ENCODE measurements at places on chromosomes 7 and 10. TPM values are rescaled to one million over a fixed set of nuclear protein-coding genes. Genes with fewer than 3 reads are reported as not detected.

DNA sequence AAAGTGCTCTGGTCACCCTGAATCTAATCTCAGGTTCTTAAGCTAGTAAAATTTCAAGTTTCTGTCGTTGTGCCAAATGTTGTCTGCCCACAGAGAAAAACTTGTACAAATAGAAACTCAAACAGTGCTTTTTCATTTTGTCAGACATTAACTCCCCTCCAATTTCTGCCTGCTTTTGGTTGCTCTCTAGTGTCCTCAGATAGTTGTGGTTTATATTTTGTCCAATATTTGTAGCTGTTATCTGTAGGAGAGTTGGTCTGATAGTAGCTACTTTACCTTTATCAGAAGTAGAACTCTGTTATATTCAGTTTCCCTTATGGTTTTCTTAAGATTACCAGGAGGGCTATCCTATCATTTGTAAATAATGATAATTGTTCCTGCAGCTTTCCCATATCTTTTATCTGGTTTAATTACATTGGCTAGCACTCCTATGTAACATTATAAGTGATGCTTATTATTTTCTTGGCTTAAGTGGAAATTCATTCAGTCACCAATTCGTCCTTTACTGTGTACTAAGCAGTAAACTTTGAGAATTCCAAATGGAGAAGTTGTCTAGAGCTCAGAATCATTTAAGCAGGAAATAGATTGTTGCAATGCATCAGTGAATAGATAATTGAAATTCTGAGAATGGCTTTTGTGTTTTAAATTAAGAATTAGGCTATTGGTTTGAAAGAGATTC lies 91.0 kb downstream of the ANKIB1 start:
- no peak for DNase-seq

GRCh38 chr10:103837370-103838069 lies 17.9 kb downstream of the SH3PXD2A start:
- no peak for DNase-seq

DNA sequence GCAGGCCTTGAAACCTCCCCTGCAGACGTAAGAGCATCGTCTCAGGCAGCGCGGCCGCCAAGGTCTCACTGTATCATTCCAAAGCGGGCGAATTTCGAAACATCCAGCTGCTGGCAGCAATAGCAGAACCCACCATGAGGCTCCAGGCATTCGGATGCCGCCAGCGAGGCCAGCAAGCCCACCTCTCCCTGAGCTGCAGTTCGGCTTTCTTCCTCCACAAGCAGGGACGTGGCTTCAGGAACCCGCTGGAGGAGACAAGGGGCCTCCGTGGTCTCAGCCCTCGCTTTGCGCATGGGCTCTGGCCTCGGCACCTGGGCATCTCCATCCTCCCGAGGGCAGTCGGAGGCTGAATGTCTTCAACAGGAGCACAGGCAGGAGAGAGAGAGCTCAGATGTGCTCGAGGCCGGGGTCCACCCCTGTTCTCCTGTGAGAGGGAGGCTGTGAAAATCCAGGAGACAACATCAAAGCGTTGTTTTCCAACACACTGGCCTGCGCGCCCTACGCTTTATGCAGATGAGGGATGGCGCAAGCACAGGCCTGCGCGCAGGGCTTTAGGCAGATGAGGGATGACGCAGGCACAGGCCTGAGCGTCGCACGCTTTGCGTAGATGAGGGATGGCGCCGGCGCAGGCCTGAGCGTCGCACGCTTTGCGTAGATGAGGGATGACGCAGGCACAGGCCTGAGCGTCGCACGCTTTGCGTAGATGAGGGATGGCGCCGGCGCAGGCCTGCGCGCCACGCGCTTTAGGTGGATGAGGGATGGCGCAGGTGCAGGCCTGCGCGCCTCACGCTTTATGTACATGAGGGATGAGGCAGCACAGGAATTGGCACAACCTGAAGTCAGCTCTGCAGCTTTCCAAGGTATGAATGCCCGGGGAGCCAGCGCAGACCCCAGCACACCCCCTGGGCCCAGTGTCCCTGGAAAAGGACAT lies 103.2 kb downstream of the WDR37 start:
- DNase-seq = no peak

DNA sequence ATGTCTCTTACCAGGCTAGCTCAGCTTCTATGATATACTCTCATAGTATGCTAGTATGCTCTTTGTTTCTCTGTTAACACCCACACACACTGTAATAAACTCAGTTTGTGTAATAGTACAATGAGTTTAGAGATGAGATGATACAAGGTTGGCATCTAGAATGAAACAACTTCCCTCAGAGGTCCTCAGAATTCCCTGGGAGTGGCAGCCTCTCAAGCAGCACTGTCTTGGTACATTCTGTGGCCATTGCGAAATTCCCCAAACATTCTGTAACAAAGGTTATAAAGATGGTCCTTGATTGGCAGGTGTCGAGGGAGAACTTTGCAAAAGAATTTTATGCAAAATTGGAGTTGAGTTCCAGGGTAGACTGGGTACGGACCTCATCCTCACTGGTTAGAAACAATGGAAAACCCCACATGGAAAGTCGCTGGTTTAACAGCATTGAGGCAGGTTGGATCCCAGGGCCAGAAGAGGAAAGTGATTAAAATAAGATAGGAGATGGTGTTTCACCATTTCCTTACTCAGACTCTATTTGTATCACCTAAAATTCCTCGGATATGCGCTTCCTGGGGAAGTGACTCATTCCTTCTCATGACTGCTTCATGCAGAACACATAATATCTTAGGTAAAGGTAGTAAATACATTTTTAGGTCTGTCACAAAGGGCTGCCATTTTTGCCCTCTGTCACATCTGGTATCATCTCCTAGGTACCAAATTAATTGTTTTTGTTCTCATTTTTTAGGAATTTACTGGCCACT lies 657.8 kb downstream of the SORCS1 start:
- no peak for DNase-seq

DNA sequence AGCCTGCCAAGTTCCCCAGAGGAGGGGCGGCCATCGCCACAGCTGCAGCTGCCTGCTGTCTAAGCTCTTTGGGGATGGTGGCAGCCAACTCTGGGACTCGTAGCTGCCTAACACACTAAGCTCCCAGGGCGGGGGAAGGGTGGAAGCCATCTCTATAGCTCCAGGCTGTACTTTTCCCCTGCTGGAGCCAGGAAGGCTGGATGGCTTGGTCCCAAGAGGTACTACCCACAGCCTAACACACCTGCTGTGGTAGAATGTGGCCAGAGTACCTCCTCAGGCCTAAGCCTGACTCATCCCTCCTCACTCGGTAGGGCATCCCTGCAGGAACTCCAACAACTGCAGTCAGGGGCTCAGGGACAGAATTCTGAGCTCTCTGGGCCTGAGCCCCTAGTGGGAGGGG lies 151.7 kb upstream of the TAC1 start:
- DNase-seq = no peak

DNA sequence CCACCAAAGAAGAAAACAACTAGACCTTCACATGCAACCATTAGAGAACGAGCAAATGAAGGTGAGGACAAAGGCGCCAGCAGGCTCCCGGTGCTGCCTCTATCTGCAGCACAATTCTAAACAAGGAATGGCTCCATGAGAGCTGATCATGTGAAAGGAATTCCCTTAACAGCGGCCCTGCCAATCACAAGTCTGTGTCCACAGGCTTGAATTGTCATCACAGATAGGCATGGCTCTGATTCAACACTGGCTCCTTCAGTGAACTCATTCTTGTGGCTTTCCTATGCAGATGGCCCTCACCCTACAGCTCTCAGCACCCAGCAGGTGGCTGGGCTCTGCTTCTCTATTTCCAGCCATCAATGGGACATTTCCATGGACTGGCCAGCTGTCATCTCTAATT lies 36.2 kb downstream of the LAMB1 start:
- peak; percentile 100 for DNase-seq

DNA sequence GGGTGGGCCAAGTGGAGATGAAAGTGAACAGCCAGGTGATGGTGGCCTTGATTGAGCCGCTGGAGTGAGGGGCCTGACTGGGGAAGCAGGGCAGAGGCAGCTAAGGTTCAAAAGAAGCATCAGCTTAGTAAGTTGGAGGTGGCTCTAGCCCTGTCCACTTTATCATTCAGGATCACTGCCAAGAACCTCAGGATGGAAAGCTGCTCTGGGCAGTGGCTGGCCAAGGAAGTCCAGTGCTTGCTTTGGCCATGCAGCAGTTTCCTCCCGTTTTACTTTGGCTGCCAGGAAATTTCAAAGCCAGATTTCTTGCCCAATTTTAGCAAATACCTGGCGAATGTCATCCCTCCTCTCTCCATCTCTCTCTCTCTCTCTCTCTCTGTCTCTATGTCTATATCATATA lies 384.9 kb downstream of the PLXNA4 start:
- DNase-seq = no peak

- no peak for DNase-seq
Observed at GRCh38 chr10:70840836-70841235, 25.1 kb downstream of the SGPL1 start.

- DNase-seq = peak; percentile 74
Observed at GRCh38 chr10:35412003-35412723, 75.9 kb downstream of the CCNY start.

Gene CYP51A1
- 68.6 TPM for total RNA-seq

Gene ITIH5
- total RNA-seq = not detected

Gene HOGA1
- total RNA-seq = 0.51 TPM

Gene NYAP1
- 0.23 TPM for total RNA-seq

Gene LBX1
- total RNA-seq = 1.7 TPM

Gene DNAJC1
- 35.8 TPM for total RNA-seq

Gene EEF1AKMT2
- total RNA-seq = 37.1 TPM

Data from LHCN-M2 (cell line).